ENCODE measurements at places on chromosomes 4 and X.

- no peak for DNase-seq
Measured at GRCh38 chr4:24770032-24770584, 25.3 kb upstream of the SOD3 start.

DNA sequence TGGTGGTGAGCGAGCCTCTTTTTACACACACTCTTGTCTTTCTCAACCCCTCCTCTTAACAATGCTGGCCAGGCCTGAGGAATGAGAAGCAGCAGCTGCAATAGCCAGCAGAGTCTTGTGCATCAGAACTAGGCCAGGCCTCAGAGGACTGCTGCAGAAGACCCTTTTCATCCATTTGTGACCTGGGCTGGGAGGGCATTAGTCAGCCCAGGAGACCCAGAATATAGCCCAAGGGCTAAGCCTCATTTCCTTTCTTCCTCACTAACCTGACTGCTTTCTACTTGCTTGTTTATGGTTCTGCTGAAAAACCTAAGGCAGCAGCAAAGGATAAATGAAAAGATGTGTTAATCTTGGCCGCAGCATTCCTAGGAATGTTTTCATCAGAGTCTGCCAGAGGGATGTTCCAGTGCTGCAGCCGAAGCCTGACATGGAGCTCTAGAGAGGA lies 254.7 kb upstream of the AR start:
- DNase-seq = no peak

- DNase-seq = no peak
Measured at GRCh38 chrX:78923198-78924015, 21.8 kb upstream of the P2RY10 start.

DNA sequence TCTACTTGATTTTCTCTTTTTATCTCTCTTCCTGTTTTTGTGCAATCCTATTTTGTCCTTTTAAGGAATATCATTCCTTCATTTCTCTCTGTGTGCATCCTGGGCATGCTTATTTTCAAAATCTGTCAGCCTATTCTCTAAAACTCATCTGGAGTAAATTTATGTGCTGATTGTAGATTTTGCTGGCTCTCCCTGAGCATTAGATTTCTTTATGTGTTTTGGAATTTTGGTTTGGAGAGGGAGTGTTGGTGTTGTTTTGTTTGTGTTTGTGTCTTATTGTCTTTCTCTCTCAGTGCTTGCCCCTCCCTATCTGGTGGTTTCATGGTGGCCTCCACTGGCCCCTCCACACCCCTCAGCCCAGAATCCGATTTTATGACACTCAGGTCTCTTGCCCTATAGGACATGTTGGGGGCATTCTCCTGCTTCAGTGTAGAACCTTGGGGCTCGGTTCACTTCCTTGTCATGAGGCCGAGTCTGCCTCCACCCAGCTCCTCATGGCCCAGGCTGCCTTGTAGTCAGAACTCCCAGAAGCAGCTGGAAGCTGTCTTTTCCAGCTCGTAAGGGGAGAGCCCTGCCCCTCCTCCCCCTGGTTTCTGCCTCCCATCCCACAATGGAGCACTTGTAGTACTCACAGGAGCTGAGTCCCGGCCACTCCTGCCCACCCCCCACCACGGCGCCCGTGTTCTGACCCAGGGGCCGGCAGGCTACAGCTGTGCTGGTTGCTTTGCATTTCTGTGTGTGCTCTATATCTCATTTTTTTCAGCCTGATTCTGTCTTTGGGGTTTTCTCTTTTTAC lies 24.5 kb upstream of the PJA1 start:
- no peak for DNase-seq

GRCh38 chrX:75522565-75523431 lies at the start of gene ZDHHC15:
ZDHHC15 (minus strand) TSS chrX:75523037; CDS start chrX:75523024, 13 bp downstream.
- DNase-seq = peak; percentile 4

DNA sequence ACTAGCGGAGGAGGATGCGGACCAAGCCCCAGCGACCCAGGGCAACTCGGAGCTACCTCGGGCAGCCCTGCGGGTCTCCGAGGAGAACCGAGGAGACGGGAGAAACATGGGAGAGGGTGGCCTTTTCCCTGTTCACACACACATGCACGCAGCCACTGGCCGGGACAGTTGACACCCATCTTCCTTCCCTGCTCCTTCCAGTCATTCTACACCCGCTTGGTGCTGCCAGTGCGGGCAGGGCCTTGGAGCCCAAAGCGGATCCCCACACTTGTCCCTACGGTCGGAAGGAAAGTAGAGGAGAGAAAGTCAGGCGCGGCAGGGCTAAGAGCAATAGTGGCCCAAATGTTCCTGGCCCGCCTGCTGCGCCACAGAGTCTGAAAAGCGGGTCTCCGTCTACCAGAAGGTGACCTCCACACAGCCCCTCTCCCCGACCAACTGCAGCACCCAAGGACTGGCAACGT lies 1.1 kb upstream of the PPP3CA start:
- no peak for DNase-seq

DNA sequence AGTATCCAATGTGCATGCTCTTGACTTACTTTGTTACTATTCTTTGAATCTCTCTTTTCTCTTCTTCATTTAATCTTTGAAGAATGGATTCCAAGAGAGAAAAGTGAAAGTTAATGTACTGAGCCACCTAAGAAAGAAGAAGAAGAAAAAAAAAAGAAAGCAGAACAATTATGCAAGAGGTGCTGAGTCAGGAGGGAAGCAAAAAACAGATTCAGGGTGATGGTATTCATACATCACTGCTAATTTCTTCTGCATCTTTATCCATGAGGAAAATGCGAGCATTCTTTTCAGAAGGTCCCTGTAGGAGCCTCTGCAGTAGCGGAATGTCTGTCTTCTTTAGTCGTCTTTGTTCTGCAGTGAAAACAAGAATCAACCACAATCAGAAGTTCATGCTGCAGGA lies 43.9 kb downstream of the RASSF6 start:
- no peak for DNase-seq

DNA sequence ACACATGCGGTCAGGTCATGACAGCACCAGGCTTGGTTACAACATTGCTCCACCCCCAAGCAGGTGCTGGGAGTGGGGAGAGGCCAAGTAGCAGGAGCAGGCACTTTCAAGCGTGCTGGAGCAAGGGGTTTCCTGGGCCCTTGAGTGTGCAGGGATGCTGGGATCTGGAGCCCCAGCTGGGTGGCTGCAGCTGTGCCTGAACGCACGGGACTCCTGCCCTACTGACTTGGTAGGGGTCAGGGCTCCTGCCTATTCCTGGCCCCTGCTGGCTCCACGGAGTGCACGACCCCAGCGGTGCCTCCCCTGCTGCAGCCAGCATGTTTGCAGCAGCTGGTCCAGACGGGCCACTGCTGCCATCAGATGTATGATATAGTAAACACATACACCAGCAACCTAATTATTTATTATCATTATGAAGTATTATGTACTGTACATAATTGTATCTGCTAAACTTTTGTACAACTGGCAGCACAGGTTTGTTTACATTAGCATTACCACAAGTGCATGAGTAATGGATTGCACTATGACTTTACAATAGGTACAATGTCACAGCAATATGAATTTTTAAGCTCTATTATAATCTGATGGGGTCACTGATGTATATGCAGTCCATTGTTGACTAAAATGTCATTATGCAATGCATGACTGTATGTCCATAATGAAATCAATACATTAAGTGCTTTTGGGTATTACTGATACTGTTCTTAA lies 620.6 kb downstream of the RAPGEF2 start:
- DNase-seq = no peak

- DNase-seq = no peak
Measured at GRCh38 chr4:166415749-166416148, 542.7 kb downstream of the TLL1 start.

DNA sequence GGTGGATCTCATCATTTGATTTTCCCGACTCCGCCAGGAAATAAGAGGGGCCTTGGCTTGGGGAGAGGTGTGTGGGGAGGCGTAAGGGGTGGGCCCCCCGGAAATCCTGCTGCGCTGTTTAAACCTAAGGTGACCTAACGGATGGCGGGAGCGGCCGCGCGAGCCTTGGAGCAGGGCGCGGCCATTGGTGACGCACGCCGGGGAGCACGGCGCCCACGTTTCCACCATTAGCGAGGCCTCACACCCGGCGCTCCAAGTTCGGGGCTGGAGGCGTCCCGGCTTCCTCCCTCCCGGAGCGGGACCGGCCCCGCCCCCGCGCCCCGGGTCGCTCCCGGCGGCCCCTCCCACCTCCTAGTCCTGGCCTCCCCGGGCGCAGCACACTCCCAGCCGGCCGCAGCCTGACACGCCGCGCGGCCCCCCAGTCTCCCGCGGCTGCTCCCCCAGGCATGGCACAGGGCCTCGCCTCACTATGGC lies at the start of gene SMS:
SMS (plus strand) TSS at position 354 of the 474 bp plus-strand sequence; CDS start at position 470, 116 bp downstream.
- DNase-seq = peak; percentile 27

- DNase-seq = no peak
Measured at GRCh38 chr4:36568575-36568974, 287.2 kb downstream of the DTHD1 start.

DNA sequence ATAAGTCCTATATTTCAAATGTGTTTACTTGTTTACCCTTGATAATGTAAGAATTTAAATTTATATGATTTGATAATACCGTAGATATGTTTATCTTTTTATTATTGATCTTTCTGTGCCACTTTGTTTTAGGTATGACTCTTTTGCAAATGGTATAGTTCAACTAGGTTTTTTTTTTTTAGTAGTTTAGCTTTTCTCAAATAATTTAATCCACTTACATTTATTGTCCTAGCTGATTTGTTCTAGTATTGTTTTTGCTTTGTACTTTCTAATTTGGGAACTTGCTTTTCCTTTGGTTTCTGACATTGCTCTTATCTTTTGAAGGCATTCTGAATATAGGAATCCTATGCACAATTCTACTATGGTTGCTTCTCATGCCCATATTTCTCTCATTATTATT lies 98.9 kb upstream of the NAP1L5 start:
- DNase-seq = no peak

DNA sequence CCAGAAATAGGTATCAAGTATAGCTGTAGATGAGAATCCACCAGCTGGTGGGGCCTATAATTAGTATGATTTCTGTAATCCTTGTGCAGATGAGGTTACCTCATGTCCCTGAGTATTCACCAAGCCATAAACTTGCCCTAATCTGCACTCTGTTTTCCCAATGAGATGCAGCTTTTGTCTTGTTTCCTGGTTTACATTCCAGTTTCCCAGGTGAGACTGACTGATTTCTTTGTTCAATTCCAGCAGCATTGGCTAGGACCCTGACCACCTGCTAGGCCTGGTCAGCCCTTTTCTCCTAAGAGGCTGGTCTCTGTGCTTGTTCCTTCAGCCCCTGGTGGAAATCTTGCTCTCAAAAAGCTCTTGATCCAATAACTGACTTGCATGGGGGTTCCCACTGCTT lies 44.6 kb downstream of the GABRB1 start:
- no peak for DNase-seq

GRCh38 chrX:148723551-148723950 lies 223.1 kb downstream of the AFF2 start:
- no peak for DNase-seq

DNA sequence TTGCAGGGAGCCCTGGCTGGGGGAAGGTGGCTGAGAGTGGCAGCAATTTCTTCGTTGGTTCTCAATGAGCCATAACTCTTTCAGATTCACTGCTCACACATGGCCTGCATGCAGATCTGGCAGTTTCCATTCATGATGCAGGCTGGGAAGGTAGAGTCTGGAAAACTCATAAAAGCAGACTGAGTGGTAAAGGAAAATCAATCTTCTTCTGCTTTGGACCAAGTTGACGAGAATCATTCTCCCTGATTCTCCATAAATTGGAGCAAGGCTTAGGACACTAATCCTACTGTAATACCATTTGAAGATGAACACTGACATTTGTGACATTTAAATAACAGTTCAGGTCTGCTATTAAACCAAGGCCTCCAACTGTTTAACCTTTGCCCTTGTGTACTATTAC lies 35.3 kb upstream of the HAND2 start:
- no peak for DNase-seq

GRCh38 chr4:143224255-143224654 lies 39.5 kb downstream of the USP38 start:
- DNase-seq = no peak

DNA sequence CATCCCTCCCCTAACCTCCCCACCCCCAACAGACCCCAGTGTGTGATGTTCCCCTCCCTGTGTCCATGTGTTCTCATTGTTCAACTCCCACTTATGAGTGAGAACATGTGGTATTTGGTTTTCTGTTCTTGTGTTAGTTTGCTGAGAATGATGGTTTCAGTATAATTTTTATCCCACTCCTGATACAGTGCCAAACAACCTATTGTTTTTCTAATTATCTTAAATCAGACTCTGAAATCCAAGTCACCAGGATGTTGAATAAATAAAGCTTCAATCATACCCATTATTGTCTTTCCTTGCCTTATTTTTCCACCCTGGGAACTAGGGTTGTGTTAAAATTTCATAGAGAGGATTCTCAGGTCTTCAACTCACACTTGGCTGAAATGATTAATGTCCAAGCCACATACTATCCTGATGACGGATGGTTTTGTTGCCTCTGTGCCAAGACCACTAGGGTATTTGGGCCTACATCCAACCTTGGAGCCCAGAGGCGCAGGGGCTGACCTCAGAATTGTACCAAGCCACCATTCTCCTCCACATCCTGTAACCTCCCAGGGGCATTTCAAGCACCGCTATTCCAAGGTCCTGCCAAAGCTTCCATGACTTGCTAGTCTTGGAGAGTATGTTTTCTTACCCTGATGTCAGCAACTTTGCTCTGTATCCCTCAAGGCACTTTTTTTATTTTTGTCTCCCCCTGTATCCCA lies 332.4 kb downstream of the ARHGAP24 start:
- no peak for DNase-seq

DNA sequence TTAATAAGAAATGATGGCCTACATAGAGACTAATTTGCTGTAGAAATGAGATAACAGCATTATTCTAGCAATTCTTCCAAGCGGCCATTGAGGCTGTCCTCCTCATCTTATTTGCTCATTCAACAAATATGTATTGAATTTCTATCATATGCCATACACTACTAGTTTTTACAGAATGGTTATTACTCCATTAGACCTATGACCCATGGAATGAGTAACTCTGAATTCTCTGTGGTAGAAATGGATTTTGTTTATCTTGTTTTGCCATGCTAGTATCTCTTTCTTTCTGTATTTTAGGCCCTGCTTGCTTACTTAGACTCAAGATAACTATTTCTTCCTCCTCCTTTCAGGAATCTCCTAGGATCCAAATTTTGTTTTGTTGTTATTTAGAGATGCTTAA lies 103.5 kb downstream of the RPA4 start:
- DNase-seq = no peak

GRCh38 chrX:68114573-68115129 lies 318.6 kb downstream of the OPHN1 start:
- no peak for DNase-seq

GRCh38 chr4:48380583-48381167 lies 39.3 kb downstream of the SLAIN2 start:
- no peak for DNase-seq

- peak; percentile 38 for DNase-seq
Measured at GRCh38 chrX:73855546-73855945, 292.5 kb downstream of the CHIC1 start.

DNA sequence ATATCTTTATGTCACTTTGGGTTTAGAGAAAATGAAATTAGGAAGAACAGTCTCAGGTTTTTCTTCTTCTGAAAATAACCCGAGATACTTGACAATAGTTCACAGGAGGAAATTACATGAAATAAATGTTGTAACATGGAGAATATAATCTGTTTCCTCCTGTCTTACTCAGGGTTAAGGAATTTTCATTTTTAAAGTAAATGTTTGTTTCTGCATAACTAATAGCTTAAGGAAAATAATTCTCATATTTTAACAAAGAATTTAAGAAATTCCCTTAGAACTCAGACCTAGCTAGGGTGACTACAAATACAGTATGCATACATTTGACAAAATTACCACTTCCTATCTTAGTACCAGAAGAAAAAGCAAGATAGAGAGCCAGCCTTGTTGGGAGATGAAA lies 17.2 kb upstream of the SPRY1 start:
- no peak for DNase-seq

Data from stimulated activated CD8-positive, alpha-beta memory T cell treated with anti-CD3 and anti-CD28 coated beads, Interleukin-2, amount 100 ng/mL, for 1 hour (primary cell).